Pons (tissue), 1 donor: ENCODE measurements at places on chromosomes 4 and X.

DNA sequence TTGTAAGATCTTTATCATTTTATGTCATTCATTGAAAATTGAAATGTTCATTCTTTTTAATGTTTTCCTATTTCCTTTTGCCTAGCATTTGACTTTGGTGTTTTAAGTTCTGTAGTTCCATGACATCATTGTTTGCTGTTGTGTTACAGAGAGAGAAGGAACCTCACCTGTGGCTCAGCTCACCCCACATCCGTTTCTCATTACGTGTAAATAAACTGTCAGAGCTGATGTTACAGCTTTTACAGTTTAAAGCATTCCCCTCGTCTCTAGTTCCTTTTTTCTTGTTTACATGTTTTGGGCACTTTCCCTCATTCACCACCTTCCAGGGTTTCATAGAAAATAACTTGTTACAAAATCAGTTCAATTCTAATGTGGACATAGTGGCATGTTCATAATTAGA is 137.2 kb downstream of the FNIP2 start:
- DNase-seq: no peak

GRCh38 chr4:169293343-169294176 is 22.8 kb upstream of the SH3RF1 start:
- peak; percentile 64 for DNase-seq

DNA sequence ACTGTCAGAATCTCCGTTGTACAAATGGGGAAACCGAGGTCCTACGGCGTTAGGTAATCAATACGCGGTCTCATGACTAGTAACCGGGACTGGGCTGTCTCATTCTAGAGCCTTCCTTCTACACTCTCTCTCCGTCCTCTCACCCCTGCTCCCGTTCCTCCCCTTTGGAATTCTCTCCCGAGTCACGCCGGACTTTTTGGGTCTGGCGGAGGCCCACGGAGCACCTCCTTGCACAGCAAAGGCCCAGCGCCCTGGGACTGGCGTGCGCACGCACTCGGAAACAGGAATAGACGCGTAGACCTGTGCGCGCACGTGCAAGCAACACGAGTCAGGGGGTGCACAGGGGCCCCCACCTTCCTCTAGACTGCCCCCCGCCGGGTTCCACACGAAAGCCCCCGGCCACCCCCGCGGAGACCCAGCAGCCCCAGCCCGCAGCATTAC is 361 bp downstream of the QDPR start:
- DNase-seq: no peak

DNA sequence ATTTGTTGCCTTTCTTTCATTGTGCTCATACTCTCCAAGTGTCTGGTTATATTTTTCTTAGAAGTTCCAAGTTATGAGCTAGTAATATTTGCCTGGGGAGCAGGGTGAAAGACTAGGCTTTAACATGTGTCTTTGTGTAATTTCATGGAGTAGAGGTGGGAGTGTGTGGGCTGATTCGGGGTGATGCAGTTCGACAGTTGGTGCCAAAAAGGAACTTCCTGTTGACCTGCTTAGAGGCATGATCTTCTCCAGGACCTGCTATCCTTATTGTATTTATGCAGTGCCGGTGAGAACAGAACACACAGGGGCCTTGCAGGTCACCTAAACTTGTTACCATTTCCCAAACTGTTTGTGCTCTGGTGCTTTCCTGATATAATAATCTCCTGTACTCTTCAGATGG is 21.2 kb downstream of the USP53 start:
- no peak for DNase-seq

DNA sequence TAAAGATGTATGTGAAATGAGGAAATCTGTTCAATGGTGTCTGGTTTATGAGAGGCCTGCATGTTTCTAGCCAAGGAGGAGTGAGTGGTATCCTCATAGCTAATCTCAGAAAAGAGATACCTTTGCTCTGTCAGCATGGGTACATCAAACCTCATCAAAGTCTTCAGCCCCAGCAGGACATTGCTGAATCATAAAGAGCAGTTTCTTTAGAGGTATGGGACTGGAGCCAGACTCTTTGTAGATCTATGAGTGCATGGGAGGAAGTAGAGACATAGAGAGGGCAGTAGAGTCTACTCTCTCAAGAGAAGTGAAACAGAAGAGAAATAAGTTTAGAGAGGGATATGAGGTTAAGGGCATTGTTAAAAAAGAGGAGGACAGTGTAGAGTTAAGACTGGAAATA is 1950.9 kb downstream of the ARAP2 start:
- no peak for DNase-seq

DNA sequence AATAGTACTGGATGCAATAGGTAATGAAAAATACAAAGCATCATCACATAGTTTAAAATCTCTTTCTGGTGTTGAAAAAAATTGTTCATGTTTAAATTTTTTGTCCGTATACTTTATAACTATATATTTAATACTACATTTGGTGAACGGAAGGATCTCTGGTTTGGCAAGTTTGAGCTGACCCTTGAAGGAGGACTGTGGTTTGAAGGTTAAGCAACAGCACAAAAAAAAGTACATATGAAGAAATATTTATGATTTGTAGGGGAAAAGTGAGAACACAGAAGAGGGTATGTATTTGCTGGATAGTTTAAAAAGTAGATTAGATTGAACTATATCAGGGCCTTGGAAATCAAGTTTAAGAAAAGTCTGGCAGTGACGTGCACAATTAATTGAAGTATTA is 13.3 kb downstream of the SRP72 start:
- no peak for DNase-seq

GRCh38 chrX:14916017-14916674 is 42.9 kb downstream of the MOSPD2 start:
- no peak for DNase-seq
